Vein endothelial cell (primary cell): ENCODE measurements at places on chromosomes 13 and 19. TPM values are rescaled to one million over a fixed set of nuclear protein-coding genes. Genes with fewer than 3 reads are reported as not detected.

Gene ZNF99
- total RNA-seq: not detected in 2 replicates

Gene ZNF208
- 0.19 TPM in 1 of 2 replicates, not detected in the other for total RNA-seq

Gene CARD8
- total RNA-seq: 122 and 140 TPM in 2 replicates

Gene PSPN
- 0.98 and 1.2 TPM in 2 replicates for total RNA-seq

Gene HRC
- total RNA-seq: not detected in 2 replicates

Gene MED16
- 30.2 and 32.3 TPM in 2 replicates for total RNA-seq

Gene GRK1
- total RNA-seq: under 0.01 TPM in 1 of 2 replicates, not detected in the other

Gene TRPM4
- total RNA-seq: 19.7 and 33.6 TPM in 2 replicates

Gene CEACAM3
- total RNA-seq: not detected in 2 replicates

Gene C3
- under 0.01 and 0.57 TPM in 2 replicates for total RNA-seq

Gene ITGBL1
- 7.0 and 9.1 TPM in 2 replicates for total RNA-seq

Gene UPF3A
- 19.9 and 25.2 TPM in 2 replicates for total RNA-seq

Gene FRY
- total RNA-seq: 50.0 and 59.1 TPM in 2 replicates
